ENCODE measurements at places on chromosomes 6 and 20.

DNA sequence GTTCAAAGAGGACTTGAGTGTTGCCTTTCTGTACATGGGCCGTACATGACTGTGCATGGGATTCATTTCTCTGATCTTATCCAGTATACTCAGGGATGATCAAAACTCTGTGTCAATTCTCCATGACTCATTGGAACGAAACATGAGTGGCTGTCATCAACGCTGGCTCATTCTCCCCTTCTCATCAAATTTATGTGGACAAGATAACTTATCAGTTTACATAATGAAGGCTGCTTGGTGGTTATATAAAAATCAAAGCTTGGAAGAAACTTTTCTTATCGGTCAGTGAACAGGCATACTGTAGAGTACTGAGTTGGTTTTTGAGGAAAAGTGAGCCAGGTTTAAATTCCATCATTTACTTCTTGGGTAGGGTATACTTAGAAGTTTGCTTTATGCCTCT lies 24.9 kb downstream of the CRISP1 start:
- DNase-seq, result no peak

- no peak for DNase-seq
These were observed 115.1 kb downstream of the BTBD9 start for GRCh38 chr6:38524436-38525145.

DNA sequence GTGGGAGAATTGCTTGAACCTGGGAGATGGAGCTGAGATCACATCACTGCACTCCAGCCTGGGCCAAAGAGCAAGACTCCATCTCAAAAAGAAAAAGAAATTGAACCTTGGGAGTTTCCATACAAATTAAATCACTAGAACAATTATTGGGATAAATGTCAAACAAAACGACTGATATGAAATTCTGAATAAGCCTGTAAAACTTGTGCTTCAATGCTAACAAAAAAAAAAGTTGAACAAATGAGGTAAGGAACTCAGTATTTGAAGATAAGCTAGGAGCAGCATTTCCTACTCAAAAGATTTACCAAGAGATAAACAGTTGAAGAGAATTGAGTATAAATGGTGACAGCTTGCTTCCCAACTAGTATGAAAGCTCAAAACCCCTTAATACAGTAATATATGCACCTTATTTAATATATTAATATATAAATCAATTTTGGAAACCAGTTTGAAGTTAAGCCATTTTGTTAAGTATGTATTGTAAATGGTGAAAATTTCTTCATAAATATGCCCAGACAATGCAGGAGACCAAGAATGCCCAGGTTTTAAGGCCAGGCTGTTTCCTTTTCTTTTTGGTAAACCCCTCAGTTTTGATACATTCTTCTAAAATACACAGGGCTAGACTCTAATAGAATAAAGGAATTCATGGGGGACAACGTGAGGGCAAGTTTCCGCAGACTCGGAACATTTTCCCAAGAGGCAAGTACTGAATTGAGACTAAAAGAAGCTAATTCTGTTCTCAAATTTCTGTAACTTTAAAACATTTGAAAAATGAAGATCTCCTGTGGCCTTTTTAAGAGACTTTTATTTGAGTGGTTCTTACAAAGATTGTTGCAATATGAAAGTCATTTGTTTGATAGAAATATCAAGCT lies 3.9 kb downstream of the ROMO1 start:
- no peak for DNase-seq

DNA sequence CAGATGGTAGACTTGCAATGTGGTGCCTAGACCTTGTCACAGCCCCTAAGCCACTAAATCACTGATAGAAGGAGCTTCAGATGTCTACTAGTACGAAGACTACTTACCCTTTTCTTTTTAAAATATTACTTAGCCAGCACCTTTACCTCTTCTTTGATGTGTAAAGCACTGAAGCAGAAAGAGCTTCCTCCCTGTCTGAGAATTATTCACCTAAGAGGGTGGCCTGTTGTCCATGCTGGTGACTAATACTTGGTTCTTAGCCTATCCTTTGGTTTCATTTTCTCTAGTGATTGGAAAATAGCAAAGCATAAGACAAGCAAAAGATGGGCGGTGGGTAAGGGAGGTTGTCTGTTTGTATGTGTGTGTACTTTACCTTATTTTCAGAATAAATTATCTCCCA lies 794.6 kb downstream of the TFAP2A start:
- DNase-seq, result no peak

DNA sequence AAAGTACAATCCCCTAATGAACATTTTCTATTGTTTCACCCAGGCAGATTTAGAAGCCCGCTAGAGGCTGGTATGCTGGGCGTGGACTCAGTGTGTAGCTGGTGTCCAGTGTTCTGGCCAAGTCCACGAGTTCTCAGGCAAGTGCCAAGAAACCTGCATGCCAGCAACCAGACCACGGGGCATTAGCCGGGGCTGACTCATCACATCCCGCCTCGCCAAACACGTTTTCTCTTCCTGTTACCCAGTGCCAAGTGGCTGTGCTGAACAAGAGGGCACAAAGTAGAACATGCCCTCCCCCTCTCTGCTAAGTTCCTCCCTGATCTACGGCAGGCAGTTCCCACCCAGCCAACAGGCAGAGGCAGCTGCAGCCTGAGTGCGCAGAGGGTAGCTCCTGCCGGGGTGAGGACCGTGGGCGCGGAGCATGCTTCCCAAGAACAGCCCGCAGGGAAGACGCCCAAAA lies 29.6 kb downstream of the RAMACL start:
- no peak for DNase-seq

DNA sequence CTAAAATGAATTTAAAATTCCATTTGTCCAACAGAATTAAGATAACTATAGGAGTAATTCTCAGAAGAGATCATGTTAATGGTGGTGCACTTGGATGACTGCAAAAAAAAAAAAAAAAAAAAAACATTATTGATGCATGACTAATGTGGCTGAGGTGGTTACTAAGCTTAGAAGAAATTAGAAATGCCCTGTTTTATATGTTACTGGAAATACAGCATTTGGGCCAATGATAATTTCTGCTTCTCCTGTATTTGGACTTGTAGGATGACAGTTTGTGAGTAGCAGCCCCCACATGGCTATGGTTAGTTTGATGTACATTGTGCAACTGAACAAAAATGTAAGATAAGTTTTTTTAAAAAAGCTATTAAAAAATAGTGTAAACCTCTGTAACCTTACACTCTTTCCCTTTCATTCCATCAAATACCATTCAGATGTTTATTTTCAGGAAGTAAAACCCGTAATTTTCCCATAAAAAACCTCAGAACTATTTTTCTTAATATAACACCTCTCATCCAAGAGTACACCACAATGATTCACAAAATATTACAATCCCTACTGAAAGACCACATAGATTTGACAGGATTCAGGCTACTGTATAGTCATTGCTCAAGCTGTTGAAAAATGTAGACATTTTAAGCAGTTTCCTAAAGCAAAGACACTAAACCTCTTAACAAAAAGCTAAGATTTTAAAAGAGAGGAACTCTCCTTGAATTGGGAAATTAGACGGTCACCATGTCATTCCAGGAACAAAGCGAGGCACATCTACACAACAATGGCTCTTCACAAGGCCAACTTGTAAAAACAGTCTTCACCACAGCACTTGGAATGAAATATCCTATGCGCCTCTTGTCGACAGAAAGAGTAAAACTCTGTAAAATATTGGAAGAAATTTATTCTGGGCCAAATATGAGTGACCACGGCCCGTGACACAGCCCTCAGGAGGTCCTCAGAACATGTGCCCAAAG lies 83.0 kb downstream of the WDR27 start:
- DNase-seq, result no peak

DNA sequence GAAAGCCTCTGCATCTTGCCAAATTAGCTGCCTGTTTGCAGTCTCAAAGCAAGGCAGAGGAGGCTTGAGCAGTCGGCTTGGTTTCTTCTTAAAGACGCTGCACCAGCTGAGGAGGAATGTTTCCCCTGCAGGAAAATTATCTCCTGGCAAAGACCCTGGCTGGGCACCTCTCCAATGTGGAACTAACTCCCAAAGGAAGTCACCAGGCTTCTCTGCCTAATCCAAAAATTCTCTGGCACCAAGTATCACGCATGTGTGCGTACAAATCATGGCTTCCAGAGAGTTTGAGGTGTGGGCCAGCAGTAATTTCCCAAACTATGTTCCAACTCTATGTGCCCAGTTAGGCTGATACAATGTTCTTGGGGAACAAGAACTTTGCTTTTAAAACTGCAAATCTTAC lies 176.2 kb downstream of the KIF16B start:
- no peak for DNase-seq

DNA sequence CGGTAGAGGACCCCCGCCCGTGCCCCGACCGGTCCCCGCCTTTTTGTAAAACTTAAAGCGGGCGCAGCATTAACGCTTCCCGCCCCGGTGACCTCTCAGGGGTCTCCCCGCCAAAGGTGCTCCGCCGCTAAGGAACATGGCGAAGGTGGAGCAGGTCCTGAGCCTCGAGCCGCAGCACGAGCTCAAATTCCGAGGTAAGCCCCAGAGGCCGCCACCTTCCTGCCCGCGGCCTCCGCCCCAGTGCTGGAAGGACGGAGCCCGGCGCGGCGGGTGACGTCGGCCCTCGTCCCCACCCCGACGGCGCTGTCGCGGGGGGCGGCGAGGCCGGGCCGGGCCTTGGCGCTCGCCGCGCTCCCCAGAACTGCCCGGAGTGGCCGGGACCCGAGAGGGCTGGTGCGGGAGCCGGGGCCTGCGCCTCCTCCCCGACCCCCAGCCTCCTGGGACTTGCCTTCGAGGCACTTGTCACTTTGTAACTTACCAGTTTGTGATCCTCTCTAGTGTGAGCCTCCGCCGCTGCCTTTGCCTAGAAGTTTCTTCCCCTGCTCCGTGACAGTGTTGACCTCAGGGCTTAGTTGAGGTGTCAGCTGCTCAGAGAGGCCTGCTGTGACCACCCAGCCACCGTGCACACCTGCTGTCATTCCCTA lies 417 bp downstream of the VAPB start:
- no peak for DNase-seq

GRCh38 chr20:3672547-3673171 lies 9.2 kb downstream of the ADAM33 start:
- DNase-seq, result peak; percentile 52

- DNase-seq, result peak; percentile 17
These were observed 46.7 kb upstream of the BLCAP start for GRCh38 chr20:37574199-37574890.

GRCh38 chr6:38567436-38567835 lies 72.3 kb downstream of the BTBD9 start:
- DNase-seq, result no peak

DNA sequence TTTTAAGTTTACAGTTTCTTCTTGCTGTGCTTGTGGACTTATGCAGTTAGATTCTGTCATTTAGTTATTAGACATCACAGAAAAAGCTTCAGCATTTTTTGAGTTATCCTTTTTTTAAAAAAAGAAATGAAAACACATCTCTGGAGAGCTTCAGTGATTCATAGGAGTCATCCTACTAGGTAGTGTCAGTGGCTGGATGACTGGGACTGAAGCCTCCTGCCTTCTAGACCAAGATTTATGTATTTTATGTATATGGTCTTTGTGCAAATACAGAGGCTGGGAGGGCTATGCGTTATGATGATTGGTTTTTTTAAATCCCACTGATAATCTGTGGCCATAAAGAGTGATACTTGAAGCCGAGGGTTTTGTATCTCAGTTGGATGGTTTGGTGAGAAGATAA lies 125.9 kb upstream of the JAG1 start:
- DNase-seq, result no peak

- no peak for DNase-seq
These were observed 148.2 kb upstream of the KCNG1 start for GRCh38 chr20:51171141-51171540.

GRCh38 chr6:74805916-74806696 lies 399.7 kb downstream of the COL12A1 start:
- no peak for DNase-seq

DNA sequence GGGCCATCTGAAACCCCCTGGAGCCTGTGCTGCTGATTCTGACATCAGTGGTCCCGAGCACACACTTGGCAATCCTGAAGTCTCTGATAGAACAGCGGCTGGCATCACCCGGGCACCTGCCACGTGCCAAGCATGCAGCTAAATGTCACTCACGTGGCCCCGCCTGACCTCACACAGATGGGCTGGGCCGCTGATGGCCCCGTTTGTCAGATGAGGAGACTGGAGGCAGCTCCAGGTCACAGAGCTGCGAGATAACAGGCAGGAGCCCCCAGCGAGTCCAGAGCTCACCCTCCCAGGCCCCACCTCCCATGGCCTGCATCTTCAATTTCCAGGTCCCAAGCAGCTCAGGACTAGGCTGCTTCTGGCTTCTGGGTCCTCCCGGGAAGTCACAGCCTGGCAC lies 67.2 kb downstream of the YTHDF1 start:
- no peak for DNase-seq

DNA sequence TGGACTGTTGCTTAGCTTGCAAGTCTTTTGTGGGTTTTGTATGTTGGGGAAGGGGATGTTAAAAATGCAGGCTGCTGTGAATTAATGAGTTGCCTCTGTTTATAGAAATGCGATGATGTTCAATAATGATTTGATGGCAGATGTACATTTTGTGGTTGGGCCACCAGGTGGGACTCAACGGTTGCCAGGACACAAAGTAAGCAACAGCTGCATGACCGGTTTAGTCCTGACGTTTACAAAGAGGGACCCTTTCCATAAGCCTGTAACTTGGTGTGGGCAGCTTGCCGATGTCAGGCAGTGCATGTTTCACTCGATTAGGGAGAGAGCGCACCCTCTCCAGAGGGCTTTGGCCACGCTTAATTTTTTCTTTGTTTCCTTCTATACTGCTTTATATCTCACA lies 1.3 kb downstream of the BTBD3 start:
- no peak for DNase-seq

GRCh38 chr6:79468587-79468986 lies 68.6 kb downstream of the LCA5 start:
- no peak for DNase-seq

- DNase-seq, result no peak
These were observed 73.0 kb downstream of the RREB1 start for GRCh38 chr6:7180751-7181150.

GRCh38 chr6:126026001-126026400 lies 39.7 kb downstream of the TRMT11 start:
- no peak for DNase-seq

DNA sequence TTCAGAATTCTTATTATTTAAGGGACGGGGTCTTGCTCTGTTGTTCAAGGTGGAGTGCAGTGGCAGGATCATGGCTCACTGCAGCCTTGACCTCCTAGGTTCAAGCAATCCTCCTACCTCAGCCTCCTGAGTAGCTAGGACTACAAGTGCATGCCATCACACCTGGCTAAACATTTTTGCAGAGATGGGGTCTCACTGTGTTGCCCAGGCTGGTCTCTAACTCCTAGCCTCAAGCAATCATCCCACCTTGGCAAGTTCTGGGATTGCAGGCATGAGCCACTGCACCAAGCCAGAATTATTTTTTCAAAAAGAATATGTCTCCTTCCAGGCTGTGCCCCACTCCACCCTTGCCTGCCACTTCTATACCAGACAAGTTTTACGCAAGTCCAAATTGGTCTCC lies 190.1 kb upstream of the SUPT3H start:
- no peak for DNase-seq

GRCh38 chr6:158812611-158813010 lies 6.6 kb downstream of the EZR start:
- no peak for DNase-seq

DNA sequence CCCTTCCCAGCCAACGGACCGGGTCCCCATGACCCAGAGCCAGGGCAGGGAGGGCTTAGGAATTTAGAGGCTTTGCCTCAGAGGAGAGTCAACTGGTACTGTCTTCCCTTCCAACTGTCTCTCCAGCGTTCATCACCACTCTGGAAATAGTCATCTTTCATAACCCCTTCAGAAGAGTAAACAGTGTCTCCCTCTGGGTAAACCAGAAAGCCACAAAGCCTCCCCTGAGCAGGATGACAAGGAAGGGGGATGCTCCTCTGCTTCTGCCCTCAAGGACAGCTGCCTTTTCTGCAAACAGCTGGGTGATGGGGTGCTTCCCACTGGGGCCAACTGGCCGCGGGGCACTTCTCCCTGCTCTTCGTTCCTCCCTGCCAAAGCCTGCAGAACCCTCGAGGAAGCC lies 90.1 kb downstream of the PSMG4 start:
- DNase-seq, result no peak

All from H9 (cell line).